ENCODE measurements at places on chromosomes 5 and 9.

DNA sequence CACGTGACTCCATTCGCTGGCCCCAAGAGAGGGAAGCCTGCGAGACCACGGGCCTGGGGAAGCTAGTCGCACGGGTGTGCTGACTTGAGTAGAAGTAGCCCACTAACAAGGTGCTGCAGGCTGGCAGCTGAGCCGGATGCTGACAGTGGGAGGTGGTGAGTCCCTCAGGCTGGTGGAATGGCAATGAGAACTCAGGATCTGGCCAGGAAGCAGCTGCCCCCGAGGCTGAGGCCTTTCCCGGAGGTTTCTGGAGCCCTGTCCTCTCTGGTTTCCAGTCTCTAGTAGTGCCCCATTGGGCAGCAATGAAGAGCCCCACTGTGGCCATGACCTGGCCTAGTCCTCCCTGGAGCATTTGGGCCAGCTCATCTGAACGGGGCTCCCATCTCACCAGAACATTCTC is 366.7 kb upstream of the IRX4 start:
- DNase-seq: no peak

DNA sequence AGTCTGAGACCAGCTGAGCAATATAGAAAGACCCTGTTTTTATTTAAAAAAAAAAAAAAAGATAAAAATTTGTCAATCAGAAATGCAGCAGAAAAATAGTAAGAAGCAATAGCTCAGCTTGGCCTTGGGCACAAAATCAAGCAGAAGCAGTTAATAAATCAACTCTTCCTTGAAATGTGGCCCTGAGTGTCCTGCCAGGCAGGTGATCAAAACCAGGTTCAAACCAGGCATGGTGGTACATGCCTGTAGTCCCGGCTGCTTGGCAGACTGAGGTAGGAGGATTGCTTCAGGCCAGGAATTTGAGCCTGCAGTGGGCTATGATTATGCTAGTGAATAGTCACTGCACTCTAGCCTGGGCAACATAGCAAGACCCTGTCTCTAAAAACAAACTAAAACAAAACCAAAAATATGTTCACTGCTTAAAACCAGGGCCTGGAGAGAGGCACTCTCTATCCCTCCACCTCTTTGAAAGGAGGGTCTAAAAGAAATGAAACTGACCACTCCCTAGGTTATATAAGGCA is 27.9 kb upstream of the KLF9 start:
- DNase-seq: no peak

- DNase-seq: no peak
Observed at GRCh38 chr9:98117984-98118639, 910 bp downstream of the TRIM14 start.

- no peak for DNase-seq
Observed at GRCh38 chr5:143290125-143290524, 113.4 kb downstream of the NR3C1 start.

- DNase-seq: peak; percentile 25
Observed at GRCh38 chr5:170634256-170634990, 130.6 kb downstream of the KCNIP1 start.

- DNase-seq: no peak
Observed at GRCh38 chr5:139577689-139578290, 16.7 kb downstream of the UBE2D2 start.

GRCh38 chr9:126411948-126412284 is 85.3 kb downstream of the MVB12B start:
- DNase-seq: no peak

DNA sequence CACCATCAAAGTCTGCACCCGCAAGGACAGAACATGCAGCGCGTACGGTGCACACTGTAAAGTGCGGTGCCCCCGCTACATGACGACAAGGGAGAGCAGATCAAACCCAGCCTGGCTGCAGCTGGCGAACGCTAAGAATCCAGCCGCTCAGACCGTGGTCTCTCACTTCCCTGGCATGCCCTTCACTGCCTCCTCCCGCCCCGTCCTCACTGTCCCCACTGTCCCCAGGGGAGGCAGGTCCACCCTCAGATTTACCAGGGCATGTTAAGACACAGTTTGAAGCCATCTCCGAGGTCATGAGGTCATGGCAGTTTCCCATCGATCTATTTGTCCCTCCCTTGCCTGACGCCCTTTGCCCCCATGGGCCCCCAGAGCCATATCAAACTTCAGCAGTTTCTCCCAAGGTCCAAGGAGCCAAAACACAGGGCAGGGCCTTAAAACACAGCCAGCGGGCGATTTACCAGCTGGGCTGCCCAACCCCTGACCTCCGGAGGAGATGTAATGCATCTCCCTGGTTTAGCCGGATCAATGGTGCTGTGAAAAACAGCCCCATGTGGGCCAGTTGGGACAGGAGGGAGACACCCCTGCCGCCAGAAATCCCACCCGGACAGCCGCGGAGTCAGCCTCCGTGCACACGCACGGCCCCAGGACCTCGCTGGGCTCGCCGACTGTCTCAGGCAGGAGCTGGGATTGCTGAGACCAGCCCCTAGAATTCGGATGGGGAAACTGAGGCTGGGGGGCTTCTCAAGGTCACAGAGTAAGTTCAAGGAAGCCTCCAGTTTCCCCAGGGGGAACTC is 52.3 kb upstream of the FUBP3 start:
- DNase-seq: no peak

GRCh38 chr5:1788200-1788599 is 11.4 kb downstream of the MRPL36 start:
- DNase-seq: no peak

- no peak for DNase-seq
Observed at GRCh38 chr5:56725711-56726411, 89.5 kb upstream of the MAP3K1 start.

All from pons (tissue), 1 donor.